ENCODE measurements at places on chromosomes 3 and 15.

GRCh38 chr3:90180096-90180495 is 1072.7 kb downstream of the EPHA3 start:
- no peak overlapping the region for H3K27ac ChIP-seq
- H3K36me3 ChIP-seq, result no peaks in the 10 kb centered on the region
- DNase-seq, result no peak
- no peaks in the 10 kb centered on the region for H3K4me1 ChIP-seq
- no peaks in the 10 kb centered on the region for H3K27me3 ChIP-seq

DNA sequence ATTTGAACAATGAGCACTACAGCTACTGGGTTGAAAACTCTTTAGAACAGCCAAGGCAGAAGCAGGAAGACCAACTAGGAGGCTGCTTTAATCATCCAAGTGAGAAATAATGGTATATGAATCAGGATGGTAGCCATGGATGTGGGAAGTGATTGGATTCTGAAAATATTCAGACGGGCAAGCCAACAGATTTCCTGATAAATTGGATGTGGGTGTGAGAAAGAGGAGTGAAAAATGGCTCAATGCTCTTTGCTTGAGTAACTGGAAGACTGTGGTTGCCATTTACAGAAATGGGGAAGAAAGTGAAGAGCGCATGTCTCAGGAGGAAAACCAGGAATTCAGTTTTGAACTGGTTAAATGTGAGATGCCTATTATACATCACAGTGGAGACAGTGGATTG is 50.4 kb downstream of the ISL2 start:
- H3K27ac ChIP-seq, result no peak overlapping the region
- no peak for DNase-seq
- no peaks in the 10 kb centered on the region for H3K4me1 ChIP-seq
- H3K36me3 ChIP-seq, result no peaks in the 10 kb centered on the region

DNA sequence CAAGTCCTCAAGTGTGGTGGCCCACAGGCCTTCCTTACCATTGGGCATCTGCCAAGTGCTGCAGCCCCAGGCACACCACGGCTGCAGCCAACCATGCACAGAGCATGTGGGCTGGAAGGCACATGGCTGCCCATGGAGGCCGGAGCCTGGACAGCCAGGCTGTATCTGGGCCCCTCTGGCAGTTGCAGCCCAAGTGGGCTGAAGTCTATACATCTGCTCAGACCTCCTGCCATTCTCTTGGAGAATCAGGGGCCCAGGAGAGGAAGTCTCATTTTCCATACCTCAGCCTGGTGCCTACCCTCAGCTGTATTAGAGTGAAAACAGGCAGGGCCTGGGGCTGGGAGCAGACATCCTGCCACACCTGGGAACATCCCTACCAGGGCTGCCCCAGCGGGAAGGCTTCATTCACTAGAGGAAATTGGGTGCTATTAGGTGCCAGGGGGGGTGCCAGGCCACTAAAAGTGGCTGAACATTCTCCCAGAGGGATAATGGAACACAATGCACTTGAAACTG is 48.0 kb upstream of the SLCO2A1 start:
- H3K27me3 ChIP-seq, result no peaks in the 10 kb centered on the region
- no peak overlapping the region for H3K27ac ChIP-seq
- no peak overlapping the region for H3K4me3 ChIP-seq
- H3K4me1 ChIP-seq, result no peaks in the 10 kb centered on the region

DNA sequence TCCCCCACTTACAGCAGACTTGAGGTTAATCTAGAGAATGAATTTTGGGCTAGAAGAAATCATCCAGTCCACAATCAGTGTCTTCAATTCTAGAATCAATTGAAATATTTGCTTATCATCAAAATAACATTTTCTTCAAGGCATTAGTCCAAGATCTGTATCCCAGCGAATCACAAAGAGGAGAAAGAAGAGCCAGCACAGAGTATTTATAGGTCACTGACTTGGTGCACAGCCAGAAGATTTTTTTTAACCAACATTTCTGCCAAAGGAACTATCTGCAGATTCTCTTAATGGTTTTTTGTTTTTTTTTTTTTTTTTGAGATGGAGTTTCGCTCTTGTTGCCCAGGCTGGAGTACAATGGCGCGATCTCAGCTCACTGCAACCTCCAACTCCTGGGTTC is 178.2 kb downstream of the TNIK start:
- H3K4me1 ChIP-seq, result no peaks in the 10 kb centered on the region
- H3K27ac ChIP-seq, result no peak overlapping the region
- no peaks in the 10 kb centered on the region for H3K27me3 ChIP-seq

- no peak overlapping the region for H3K4me3 ChIP-seq
- no peaks in the 10 kb centered on the region for H3K36me3 ChIP-seq
- H3K27me3 ChIP-seq, result no peaks in the 10 kb centered on the region
- no peak overlapping the region for H3K27ac ChIP-seq
Observed at GRCh38 chr3:197586181-197586580, 30.4 kb upstream of the BDH1 start.

GRCh38 chr15:66498501-66499386 is 1.2 kb upstream of the SNAPC5 start:
- no peak for DNase-seq
- peaks cover 73% of the 10 kb centered on the region for H3K36me3 ChIP-seq
- peak overlapping the region; percentile 56 for H3K27ac ChIP-seq
- no peak overlapping the region for H3K4me3 ChIP-seq
- H3K4me1 ChIP-seq, result peaks cover 26% of the 10 kb centered on the region

DNA sequence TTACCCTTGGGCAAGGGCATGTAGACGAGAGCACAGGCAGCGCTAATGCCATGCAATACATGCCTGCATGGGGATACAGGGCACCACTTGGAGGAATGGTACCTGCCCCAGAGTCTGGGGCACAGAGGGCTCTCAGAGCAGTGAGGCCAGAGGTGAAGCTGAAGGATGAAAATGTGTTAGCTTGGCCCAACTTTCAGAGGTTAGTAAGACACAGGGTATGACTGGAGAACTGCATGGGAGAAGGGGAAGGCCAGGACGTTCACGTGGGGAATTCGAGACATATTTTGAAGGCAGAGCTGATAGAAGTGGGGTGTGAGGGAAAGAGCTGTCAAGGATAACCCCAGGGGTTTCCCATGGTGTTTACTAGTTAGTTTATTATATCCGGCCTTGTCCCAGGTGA is 19.6 kb downstream of the CSRNP1 start:
- H3K4me1 ChIP-seq, result peaks cover 10% of the 10 kb centered on the region
- H3K27me3 ChIP-seq, result no peaks in the 10 kb centered on the region
- H3K4me3 ChIP-seq, result no peak overlapping the region
- DNase-seq, result no peak

GRCh38 chr3:156825795-156826143 is 384 bp upstream of the LEKR1 start:
- no peaks in the 10 kb centered on the region for H3K27me3 ChIP-seq
- peaks cover 2% of the 10 kb centered on the region for H3K4me1 ChIP-seq
- no peak for DNase-seq

DNA sequence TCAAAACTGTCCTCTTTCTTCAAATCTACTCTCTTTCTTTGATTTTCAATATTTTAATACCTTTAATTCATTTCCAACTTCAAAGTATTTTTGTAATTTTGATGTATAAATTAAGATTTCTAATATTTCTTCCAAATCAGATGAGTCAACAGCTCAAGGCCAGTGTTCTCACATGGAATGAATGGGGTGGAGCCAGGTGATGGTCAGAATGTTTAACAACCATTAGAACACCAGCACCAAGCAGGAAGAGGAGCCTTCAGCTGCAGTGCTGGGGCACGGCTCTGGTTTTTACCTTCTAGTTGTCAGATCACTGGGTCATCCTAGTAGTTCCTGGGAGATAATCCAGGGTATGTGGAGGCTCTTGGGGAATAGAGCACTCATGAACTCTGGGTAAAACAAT is 494.5 kb upstream of the PDZRN3 start:
- no peak overlapping the region for H3K4me3 ChIP-seq
- H3K4me1 ChIP-seq, result no peaks in the 10 kb centered on the region
- no peak for DNase-seq
- no peak overlapping the region for H3K27ac ChIP-seq
- no peaks in the 10 kb centered on the region for H3K27me3 ChIP-seq

- H3K36me3 ChIP-seq, result no peaks in the 10 kb centered on the region
- H3K27me3 ChIP-seq, result no peaks in the 10 kb centered on the region
- H3K4me1 ChIP-seq, result peaks cover 26% of the 10 kb centered on the region
- no peak overlapping the region for H3K27ac ChIP-seq
- H3K4me3 ChIP-seq, result no peak overlapping the region
- DNase-seq, result no peak
Observed at GRCh38 chr3:128190501-128190900, 37.2 kb downstream of the EEFSEC start.

DNA sequence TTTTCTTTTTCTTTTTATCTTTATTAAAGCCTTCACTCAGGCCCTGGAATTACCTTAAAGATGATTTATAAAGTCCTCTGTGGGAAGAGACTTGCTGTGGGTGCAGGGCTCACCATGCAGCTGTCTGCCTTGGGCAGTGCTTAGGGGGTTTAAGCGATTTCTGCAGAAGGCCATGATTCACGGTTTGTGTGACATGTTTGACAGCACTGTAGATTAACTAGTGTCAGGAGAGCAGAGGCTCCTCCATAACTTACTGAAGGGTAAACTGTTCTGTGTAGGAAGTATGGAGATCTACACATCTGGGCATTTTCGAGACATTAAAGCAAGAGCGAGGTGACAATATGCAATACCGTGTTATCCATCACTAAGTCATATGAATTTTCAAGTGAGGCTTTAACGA is 137.7 kb downstream of the LRIG1 start:
- no peak overlapping the region for H3K4me3 ChIP-seq
- no peaks in the 10 kb centered on the region for H3K4me1 ChIP-seq
- DNase-seq, result no peak

GRCh38 chr15:61528581-61528910 is 299.4 kb upstream of the RORA start:
- H3K27me3 ChIP-seq, result no peaks in the 10 kb centered on the region
- no peaks in the 10 kb centered on the region for H3K36me3 ChIP-seq
- DNase-seq, result no peak
- no peaks in the 10 kb centered on the region for H3K4me1 ChIP-seq
- H3K27ac ChIP-seq, result no peak overlapping the region

DNA sequence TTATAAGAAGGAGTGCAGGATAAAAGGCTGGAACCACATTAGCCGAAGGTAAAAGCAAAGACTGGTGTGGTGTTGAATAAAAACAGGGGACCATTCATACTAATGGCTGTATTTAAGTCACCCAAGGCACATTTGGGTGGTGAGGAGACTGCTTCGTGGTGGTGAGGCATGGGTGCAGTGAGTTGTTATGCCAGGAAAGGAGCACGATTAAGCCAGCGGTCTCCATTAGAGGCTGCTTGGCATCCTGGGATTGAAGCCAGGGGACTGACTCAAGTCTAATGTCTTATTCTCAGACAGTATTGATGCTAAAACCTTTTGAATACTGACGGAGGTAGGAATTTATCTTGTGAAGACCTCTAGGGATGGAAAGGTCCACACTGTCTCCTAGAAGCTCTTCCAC is 21.9 kb downstream of the FEM1B start:
- no peak for DNase-seq
- no peak overlapping the region for H3K4me3 ChIP-seq
- H3K27me3 ChIP-seq, result no peaks in the 10 kb centered on the region
- H3K36me3 ChIP-seq, result no peaks in the 10 kb centered on the region
- no peak overlapping the region for H3K27ac ChIP-seq
- peaks cover 8% of the 10 kb centered on the region for H3K4me1 ChIP-seq

- H3K27ac ChIP-seq, result no peak overlapping the region
- H3K4me3 ChIP-seq, result no peak overlapping the region
- no peak for DNase-seq
- H3K36me3 ChIP-seq, result peaks cover 47% of the 10 kb centered on the region
Observed at GRCh38 chr3:112587336-112587735, 25.5 kb downstream of the SLC35A5 start.

DNA sequence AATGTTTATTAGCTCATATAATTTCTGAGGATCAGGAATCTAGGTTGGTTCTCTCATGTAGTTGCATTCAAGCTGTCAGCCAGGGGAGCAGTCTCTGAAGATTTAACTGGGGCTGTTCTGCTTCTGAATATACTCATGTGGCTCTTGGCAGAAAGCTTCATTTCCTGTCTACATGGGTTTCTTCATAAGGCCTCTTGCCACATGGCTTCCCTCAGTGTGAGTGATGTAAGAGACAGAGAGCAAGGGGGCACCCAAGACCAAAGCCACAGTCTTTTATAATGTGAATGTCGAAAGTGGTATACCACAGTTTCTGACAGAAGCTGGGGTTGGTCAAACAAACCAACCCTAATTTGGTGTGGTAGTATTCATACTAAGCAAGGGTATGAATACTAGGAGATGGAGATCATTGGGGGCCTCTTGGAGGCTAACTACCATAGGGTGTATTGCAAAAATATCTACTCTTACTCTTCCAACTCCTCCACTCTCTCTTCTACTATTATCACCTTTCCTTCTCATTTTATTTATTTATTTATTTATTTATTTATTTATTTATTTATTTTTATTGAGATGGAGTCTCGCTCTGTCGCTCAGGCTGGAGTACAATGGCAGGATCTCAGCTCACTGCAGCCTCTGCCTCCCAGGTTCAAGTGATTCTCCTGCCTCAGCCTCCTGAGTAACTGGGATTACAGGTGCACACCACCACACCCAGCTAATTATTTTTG is 123.8 kb downstream of the B3GALNT1 start:
- H3K4me1 ChIP-seq, result peaks cover 4% of the 10 kb centered on the region
- H3K36me3 ChIP-seq, result no peaks in the 10 kb centered on the region
- H3K27me3 ChIP-seq, result no peaks in the 10 kb centered on the region
- no peak overlapping the region for H3K4me3 ChIP-seq
- DNase-seq, result peak; percentile 66

DNA sequence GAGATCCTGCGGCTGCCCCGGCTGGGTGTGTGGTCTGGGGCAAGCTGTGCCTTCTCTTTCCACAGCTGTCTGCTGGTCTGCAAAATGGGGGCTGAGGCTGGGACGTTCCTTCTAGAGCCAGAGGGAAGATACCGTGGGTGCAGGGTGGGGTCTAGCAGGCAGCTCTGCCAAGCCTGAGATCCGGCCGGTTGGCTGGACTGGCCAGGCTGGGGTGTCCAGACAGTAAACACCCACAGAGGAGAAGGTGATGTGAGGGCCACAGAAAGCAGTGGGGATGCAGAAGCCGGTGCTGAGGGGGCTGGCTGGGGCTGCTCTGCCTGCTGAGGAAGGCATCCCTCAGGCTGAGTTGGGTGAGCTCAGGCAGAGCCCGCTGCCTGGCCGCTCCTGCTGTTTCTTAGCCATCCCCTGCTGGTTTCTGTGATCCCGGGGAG is 46.1 kb downstream of the FBLN2 start:
- H3K27ac ChIP-seq, result no peak overlapping the region
- DNase-seq, result no peak
- H3K4me3 ChIP-seq, result no peak overlapping the region
- no peaks in the 10 kb centered on the region for H3K27me3 ChIP-seq
- no peaks in the 10 kb centered on the region for H3K4me1 ChIP-seq

DNA sequence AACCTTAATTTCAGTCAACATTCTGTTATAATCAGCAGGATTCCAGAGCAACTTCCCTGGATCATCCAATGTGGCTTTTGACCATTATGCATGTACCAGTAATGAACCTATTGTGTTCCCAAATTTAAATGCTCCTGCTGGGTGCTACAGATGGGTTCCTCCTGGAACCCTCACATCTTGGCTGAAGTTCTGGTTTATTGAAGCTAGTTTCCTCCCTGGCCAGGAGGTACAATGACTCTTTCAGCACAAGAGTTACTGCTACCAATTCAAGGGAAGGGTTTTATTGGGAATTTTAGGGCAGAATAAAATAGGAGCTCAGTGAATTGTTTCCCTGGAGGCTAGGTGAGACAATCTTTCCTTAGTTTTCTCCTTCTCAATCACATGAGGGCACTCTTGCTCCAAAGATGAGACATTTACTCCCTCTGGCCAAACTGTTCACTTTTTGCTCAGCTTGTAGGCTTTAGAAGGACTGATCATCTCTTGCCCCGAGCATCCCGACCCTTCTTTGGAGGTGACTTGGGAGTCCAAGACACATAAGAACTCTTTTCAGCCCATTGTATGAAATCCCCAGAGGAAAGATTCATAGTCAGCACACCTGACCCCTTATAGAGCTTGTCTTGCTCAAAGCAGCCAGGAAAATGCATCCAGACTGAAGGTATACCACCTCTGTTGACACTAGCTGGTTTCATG is 8.8 kb upstream of the NPHP3 start:
- no peak overlapping the region for H3K27ac ChIP-seq
- DNase-seq, result no peak
- H3K36me3 ChIP-seq, result no peaks in the 10 kb centered on the region
- H3K4me3 ChIP-seq, result no peak overlapping the region
